SK-MEL-5 (cell line): ENCODE measurements at places on chromosomes 11 and 22.

GRCh38 chr11:18669711-18670110, 28.9 kb upstream of the TMEM86A start:
- DNase-seq = no peak

- no peak for DNase-seq
These were observed 186.8 kb upstream of the CADM1 start for GRCh38 chr11:115691030-115691429.

- DNase-seq = no peak
These were observed 23.1 kb downstream of the JRKL start for GRCh38 chr11:96412761-96413381.

DNA sequence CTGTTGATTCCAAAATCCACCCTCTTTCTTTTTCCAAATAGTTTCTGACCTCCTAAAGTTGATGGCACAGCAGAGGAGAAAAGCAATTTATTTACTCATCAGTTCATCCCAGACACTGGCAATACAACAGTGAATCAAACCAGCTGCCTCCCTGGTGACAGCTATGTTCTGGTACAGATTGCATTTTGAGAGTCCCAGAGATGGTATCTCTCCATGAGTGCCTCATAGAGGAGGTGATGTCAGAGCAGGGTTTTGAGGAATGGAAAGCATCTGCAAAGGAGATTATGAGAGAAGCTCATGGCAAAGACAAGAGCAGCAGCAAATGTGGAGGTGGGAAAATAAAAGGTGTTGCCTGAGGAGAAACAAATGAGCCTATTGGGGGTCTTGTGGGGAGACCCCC, 377.2 kb downstream of the MN1 start:
- DNase-seq = no peak

- no peak for DNase-seq
These were observed 654 bp upstream of the SYT8 start for GRCh38 chr11:1834062-1834610.

GRCh38 chr22:18029686-18030267, 5.4 kb upstream of the MICAL3 start:
- no peak for DNase-seq

- DNase-seq = no peak
These were observed 1.5 kb downstream of the RAB30 start for GRCh38 chr11:83070044-83070701.

- no peak for DNase-seq
These were observed 61.1 kb downstream of the SPECC1L start for GRCh38 chr22:24331468-24332440.

DNA sequence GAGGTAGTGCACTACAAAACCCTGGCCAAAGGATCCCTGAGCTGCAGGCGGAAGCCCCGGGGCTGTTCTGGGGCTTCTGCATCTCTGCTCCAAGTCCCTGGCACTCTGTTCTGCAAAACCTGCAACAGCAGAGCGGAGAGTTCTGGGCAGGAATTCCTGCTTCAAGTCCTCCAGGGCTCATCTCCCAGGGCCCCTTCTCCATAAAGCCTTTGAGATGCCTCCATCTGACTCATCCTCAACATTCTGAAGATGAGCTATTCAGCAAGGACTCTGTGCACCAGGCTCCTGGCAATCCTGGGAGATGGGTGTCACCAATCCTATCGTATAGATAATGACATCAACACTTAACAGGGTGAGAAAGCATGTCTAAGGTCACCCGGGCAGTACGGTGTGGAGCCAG, 19.3 kb downstream of the SYN3 start:
- DNase-seq = no peak

GRCh38 chr11:98740321-98740720, 280.4 kb upstream of the CNTN5 start:
- DNase-seq = no peak

DNA sequence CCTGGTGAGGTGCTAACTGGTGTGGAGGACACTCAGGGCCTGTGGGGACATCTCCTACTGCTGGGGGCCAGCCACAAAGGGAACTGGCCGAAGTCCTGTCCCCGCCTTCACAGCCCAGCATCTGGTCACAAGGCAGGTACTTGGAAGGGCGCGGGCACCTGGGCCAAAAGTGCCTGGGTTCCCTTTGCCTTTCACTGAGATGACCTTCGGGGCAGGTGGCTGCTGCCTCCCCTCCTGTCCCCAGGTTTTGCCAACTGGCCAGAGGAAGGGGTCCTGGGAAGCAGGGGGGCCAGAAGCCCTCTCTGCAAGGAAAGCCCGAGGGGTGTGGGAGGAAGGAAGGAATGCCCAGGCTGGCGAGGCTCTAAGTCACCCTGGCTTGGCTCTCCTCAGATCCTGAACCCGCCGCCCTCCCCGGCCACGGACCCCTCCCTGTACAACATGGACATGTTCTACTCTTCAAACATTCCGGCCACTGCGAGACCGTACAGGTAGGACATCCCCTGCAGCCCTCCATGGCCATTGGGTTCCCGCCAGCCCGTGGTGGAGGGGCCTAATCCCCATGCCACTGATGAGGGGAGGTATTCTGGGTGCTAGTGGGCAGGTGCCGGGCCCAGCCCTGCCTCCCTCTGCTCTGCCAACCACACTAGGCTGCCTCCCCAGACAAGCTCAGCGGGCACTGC, 14.4 kb upstream of the PPP6R3 start:
- DNase-seq = no peak

- no peak for DNase-seq
These were observed 48.4 kb downstream of the CSTPP1 start for GRCh38 chr11:46984987-46985386.

- DNase-seq = no peak
These were observed 79.9 kb downstream of the GRAMD1B start for GRCh38 chr11:123509737-123510578.

DNA sequence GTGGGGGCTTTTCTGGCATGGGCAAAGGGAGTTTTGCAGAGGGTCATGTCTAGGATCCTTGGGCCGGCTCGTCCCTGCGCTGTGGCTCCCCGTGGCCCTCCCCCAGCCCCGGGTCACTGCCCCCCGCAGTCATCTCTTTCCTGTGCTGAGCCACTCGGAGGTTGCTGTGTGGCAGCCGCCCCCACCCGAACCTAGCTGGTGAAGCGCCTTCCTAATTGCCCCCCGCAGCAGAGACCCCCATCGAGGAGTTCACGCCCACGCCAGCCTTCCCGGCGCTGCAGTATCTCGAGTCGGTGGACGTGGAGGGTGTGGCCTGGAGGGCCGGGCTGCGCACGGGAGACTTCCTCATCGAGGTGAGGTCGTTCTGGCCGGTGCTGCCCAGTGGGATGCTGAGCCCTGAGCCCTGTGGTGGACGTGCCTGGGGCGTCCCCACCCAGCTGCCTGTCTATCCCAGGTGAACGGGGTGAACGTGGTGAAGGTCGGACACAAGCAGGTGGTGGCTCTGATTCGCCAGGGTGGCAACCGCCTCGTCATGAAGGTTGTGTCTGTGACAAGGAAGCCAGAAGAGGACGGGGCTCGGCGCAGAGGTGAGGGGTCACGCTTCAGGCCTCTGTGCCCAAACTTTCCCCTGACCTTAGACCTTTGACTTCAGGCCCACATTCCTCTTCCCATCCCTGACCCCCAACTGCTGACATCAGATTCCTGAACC, 32.0 kb downstream of the SHANK3 start:
- DNase-seq = no peak
